ENCODE measurements at places on chromosomes 6 and 20.
A peak's percentile ranks its signal among the peaks of the same experiment; 100 is the strongest.

DNA sequence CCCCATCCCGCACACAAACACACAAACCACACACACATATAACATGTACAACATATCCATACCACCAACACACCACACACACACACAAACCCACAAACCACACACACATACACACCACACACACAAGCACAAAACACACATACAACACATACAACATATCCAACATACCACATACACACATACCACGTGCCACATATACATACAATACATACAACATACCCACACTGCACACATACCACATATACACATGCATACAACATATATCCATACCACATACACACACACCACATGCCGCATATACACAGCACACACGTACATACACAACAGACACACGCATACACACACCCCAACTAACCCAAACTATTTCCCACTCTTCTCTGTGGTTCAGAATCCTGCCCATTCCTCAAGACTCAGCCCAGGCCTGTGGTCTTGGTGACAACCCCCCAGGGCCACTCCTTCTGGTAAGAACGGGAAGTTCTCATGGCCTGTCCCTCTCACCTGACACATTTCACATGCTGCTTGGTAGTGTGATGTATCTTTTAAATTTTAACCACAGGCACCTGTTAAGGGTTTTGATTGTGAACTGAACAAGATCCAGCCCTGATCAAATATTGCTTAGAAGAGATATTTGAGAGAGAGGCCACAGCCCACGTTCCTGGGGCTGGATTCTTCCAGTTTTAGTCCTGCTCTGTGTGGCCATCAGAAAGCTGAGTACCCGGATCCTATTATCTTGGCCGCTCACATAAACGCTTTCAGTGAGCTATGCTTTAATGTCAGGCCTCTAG, 55.9 kb upstream of the KCNK16 start:
- DNase-seq: no peak

DNA sequence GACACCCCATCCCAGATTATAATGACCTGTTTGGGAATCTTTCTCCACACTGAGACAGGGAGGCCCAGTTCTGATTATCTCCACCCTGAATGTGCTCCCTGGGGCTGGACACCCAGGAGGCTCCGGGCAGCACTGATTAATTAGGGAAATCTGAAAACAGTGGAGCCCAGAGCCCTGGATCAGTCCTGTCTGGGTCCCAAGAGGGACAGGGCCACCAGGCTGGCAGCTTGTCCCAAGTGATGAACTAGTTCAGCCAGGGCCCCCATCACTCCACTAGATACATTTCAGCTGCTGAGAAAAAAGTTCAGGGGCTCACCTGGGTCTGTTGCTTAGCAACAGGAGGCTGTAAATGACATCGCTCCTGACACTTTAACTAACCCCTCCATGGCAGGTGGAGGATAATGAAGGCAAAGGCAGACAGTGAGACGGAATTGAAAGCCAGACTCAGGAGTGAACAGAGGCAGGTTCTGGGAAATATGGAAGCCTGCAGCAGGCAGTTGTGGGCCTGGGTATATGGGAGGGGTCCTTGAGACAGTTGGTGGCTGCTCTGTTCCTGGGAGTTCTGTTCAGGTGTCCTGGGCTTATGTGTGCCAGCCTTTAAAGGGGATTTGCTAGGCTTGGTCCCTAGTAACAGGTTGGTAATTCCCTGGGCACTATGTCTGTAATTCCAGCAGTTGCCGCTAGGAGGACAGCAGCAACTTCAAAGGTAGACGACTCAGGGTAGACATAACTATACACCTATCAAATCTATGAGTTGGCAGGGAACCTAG, 78.3 kb upstream of the CTNNBL1 start:
- peak; percentile 12 for DNase-seq

DNA sequence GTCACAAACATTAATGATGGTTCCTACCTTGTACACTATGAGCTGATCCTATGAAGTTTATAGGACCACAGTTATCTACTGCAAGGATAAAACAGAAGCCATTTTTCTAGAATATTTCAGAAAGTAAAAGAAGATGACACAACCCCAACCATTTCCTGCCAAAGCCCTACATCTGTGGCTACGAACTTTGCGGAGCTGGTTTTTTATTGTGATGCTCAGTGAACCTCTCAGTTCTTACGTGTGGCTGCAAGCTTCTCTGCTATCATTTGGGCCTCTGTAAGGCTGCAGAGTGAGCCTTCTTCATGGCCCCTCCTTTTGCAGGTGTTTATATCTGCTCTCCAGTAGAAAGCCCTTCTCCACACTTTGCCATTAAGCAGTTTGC, 17.8 kb upstream of the TAGAP start:
- DNase-seq: no peak

GRCh38 chr20:4088766-4089165, 73.4 kb upstream of the RNF24 start:
- no peak for DNase-seq

GRCh38 chr6:72175916-72176315, 289.6 kb downstream of the RIMS1 start:
- DNase-seq: no peak

DNA sequence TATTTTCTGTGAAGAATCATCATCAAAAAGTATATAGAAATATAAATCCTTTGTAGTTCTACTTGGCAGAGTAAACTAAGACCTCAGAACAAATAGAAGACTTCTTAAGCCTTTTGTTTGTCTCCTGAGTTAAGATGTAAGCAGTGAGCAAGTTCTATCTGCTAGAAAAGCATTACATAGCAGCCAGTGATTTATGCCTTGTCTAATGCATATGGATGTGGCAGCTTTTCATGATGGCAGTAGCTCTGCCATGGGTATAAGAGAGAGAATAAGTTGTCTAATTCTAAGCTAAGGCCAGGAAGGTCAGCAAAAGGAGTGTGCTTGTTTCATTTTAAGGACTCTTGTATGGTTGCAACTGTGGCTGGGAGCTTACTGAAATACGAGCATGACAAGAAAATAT, 920.2 kb downstream of the GRIK2 start:
- DNase-seq: no peak

DNA sequence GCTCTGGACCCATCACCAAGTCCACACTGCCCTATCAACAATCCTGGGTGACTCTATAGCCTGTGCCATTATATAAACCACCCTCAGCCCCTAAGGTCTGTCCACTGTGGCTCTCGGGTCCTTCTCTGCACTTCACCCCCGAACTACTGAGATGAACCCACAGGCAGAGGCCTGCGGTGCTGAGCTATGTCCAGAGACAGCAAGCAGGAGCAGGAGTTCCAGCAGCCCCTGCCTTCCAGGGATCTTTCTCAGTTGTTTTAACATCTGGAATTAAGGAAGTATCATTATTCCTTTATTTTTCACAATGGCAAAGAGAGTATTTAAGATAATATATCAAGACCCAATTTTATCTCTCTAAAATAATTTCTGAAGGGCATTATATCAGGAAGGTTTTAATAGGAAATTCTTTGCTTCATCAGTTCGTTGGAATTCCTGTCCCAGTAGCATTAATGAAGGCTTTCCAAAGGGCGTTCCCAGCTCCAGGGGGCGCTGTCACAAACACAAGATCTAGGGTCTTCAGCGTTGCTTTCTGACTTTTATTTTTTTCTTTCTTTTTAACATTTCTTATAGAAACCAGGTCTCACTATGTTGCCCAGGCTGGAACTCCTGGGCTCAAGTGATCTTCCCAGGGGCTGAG, 27.3 kb downstream of the RRBP1 start:
- DNase-seq: no peak

GRCh38 chr6:113690281-113691259, 166.6 kb upstream of the MARCKS start:
- DNase-seq: no peak

DNA sequence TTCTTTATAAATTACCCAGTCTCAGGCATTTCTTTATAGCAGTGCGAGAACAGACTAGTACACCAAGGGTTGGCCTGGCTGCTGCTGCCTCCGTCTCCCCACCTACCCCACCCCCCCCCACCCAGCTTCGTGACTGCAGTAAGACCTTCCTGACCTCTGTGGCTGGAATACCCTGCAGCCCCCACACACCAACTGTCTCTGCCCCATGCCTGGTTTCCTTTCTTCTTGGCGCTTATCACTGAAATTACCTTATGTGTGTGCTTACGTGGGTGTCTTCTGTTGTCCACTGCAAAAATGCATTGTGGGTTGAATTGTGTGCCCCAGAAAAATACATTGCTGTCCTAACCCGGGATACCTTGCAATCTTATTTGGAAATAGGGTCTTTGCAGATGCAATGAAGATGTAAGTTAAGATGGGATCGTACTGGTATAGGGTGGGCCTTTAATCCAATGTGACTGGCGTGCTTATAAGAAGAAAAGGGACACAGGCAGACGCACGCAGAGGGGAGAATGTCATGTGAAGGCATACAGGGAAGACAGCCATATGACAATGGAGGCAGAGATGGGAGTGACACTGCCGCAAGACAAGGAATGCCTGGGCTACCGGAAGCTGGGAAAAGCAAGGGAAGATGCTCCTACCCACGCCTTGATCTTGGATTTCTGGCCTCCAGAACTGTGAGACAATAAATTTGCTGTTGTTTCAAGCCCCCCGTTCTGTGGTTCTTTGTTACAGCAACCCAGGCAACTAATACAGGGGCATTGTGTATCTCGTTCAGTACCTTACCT, 15.4 kb downstream of the SYNJ2 start:
- no peak for DNase-seq

DNA sequence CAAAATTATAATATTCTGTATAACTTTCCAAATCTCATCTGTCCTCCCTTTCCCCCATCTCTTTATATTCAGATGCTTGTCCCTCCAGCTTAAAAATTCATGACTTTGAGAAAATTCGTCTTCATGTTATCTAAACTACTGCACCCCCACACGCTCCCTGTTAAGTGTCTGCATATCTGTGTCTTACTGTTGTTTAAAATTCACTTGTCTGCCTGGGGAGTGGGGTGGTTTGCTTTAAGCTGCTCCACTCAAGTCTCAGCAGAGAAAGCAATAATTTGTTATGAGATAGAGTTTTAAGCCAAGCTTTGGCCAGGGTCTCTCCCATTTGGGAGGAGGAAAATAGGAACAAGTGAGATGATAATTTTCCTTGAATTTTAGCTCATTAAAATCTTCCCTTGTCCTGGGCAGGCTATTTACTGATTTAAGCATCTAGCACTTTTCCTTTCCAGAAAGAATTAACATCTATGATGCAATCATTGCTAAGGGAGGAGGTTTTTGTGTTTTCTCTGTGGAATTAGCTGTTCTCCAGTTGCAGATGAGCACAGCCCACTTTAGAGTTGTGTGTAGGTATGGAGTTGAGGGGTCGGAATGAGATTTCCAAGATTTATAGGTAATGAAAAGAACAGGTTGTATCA, 36.8 kb downstream of the MTHFD1L start:
- no peak for DNase-seq

GRCh38 chr20:8530022-8530421, 398.0 kb downstream of the PLCB1 start:
- DNase-seq: no peak

DNA sequence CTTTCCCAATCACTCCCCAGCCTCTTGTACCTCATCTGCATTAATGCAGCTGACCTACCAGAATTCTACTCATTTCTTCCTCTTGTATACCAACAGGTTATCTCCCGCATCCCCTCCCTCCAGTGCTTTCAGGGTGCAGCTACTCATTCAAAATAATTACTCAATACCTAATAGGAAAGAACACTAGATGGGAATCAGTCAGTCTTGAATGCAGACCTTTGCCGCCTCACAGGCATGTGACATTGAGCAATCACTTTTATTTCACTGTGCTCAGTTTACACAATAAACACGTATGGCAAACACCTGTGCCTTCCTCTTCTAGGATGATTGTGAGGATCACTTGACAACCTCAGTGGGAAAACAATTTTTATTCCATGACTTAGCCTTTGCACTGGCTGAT, 13.3 kb downstream of the ZSCAN31 start:
- no peak for DNase-seq

DNA sequence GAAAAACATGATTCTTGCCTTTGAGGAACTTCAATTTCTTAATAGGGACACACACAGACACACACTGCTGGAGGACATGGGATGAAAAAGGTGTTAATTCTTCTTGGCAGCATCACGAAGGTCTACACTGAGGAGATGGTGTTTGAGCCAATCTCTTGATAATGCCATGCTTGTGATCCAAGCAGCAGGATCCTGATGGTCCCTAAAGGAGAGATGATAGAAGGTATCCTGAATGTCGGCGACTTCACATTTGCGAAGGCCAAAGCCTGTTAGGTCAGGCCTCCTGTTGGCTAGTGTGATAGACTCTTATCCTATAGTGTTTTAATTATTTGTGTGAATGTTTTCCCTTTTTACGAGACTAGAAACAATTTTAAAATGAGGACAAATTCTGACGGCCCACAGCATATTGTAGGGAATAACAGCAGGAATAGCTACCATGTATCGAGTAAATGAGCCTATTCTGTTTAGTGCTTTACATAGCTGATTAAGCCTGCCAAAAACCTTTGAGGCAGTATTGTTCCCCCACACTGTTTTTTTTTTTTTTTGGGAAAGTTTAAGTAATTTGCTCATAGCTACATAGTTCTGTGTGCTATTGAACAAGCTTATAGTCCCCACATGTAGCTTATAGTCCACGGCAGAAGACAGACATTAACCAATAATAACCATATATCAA, 15.3 kb upstream of the TFB1M start:
- DNase-seq: no peak

DNA sequence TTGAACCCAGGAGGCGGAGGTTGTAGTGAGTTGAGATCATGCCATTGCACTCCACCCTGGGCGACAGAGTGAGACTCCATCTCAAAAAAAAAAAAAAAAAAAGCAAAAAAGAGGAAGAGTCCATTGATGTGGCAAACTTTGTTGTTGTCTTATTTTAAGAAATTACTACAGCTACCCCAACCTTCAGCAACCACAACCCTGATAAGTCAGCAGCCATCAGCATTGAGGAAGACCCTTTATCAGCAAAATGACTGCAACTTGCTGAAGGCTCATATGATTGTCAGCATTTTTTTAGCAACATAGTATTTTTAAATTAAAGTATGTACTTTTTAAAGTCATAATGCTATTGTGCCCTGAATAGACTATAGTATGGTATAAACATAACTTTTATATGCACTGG, 48.8 kb downstream of the ZFP64 start:
- DNase-seq: no peak

DNA sequence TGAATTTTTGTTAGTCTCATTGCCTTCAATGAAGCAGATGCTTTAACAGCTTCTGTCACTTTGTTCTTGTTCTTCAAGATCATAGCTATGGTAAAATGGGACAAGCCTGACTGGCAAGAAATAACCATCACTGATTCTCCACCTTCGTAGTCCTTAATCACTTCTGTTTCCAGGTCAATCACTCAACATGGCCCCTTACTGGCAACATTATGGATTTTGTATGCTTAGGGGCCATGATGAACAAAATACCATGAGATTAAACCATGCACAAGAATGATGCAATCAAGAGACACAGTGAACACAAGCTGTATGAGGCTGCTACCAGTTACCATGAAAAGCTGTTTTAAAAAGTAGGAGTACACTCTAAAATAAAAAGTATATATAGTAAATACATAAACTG, 32.8 kb downstream of the ADNP start:
- no peak for DNase-seq

- DNase-seq: no peak
These were observed 228.0 kb upstream of the TAB2 start for GRCh38 chr6:149089510-149089909.

GRCh38 chr20:45432294-45432693, 16.4 kb downstream of the PIGT start:
- DNase-seq: no peak

- DNase-seq: no peak
These were observed 418.5 kb upstream of the BTBD3 start for GRCh38 chr20:11499101-11499634.

- DNase-seq: no peak
These were observed 1087.6 kb upstream of the CITED2 start for GRCh38 chr6:140462076-140462452.

- peak; percentile 88 for DNase-seq
These were observed at the start of gene ANKS1A for GRCh38 chr6:34888874-34889555. Gene ANKS1A (plus strand): TSS chr6:34889255. CDS start chr6:34889403, 148 bp downstream.

GRCh38 chr6:150450918-150451317, 82.1 kb downstream of the IYD start:
- no peak for DNase-seq

All from activated naive CD4-positive, alpha-beta T cell (primary cell).